ENCODE measurements at places on chromosomes 13 and 19.
A peak's percentile ranks its signal among the peaks of the same experiment; 100 is the strongest.

- DNase-seq = no peak
These were observed 40.8 kb upstream of the RANBP3 start for GRCh38 chr19:6018786-6019185.

GRCh38 chr19:57905258-57905657, 11.1 kb downstream of the ZNF417 start:
- DNase-seq = no peak

DNA sequence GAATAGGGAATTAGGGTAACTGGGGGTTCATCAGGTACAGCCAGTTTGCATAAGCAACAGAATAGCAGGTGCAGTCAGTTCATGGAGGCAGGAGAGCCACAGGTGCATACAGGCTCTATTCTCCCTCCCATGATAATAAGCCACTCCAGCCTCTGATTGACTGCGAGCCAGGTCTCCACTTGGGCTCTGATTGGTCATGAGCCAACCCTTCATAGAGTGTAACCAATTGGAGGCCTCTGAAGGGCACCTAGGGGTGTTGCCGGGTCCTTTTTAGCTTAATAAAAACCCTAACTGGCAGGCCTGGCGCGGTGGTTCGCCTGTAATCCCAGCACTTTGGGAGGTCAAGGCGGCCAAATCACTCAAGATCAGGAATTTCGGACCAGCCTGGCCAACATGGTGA, 8.7 kb upstream of the CKM start:
- DNase-seq = no peak

- no peak for DNase-seq
These were observed 57.4 kb downstream of the TM9SF2 start for GRCh38 chr13:99558570-99559180.

DNA sequence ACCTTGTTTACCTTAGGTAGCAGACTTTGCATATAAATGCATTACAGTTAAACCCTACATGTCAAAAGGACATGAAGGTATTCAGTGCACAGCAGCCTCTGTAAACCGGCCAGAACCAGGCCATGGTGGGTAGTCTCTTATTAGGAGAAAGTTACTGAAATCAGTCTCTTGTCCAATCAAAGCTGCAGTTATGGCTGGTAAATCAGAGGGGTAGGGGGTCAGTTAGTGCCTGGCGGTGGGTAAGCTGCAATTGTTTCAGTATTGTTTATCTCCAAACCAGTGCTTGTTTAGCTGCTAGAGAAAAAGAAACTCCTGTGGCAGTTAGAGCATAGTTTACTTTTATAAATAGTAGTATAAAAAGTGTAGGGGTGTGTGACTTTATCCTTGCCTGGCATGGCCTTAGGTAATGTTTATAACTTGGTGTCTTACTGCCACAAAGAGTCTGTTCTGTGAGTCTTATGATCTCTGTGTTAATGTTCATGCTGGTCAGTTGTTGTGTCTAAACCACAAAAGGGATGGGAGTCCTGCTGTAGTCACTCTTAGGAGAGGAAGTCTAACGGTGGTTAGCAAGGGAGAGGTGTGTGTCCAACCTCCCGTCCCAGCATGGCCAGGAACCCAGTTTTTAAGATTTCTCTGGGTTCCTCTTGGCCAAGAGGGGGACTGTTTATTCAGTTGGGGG, 28.0 kb downstream of the CHST8 start:
- DNase-seq = no peak

DNA sequence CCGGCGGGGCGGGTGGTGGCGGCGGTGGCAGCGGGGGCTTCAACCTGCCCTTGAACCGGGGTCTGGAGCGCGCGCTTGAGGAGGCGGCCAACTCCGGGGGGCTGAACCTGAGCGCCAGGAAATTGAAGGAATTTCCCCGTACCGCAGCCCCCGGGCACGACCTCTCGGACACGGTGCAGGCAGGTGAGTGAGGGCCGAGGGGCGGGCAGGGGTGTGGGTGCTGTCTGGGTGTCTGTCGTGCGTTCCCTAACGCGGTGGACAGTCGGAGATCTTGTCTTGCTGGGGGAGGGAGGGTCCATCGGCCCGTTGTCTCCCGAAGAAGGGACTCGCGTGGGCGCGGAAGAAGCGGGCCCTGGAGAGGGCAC, 533 bp downstream of the LRCH1 start:
- DNase-seq = no peak

DNA sequence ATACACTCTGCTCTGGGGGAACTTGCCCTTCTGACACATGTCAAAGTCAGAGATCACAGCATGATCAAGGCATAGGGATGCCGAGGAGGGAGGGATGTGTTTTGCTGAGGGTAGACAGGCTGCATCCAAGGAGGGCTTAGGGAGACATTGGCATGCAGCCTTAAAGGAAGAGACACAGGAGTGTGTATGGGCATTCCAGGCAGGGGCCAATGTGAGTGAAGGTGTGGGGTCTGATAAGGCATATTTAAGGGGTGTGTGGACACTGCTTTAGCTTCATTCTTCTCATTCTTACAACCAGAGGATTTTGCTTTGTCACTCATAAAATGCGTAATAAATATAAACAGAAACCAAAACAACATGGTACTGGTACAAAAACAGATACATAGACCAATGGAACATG, 193.4 kb downstream of the RGCC start:
- no peak for DNase-seq

DNA sequence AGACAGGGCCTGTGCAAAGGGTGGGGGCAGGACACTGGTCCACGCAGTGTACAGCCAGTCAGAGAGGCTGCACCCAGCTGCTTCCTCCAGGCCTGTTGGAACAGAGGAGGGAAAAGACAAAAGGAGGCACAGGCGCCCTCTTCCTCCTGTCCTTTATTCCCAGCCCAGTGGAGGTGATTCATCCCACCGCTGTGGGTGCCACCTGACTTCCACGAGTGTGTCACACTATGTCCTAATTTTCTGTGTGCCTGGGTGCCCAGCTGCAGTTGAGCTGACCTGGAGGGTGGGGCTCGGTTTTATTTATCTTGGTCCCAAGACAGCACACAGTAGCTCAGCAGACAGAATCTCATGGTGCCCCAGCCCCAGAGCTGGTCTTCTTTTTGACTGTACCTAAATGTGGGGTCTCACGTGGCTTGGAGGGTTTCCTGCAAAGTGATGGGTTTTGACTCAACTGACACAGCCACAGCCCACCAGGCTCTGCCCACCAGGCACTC, 9.0 kb downstream of the EPS15L1 start:
- no peak for DNase-seq

- DNase-seq = no peak
These were observed 51.5 kb upstream of the WDFY2 start for GRCh38 chr13:51532736-51533197.

DNA sequence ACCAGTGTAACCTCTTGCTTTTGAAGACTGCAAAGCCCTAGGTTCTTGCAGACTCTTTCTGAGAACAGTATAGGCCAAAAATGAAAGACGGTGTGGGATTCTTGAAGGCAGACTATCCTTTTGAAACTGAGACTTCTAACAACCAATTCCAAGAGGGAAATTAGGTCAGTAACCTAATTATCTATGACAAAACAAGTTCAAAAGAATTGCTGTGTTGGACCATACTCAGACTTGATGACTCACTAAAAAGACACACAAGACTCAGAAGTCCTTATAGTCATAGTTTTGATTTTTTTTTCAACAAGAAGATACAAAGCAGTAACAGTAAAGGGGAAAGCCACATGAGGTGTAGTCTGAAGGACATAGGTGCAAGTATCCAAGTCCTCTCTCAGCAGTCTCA, 624.0 kb upstream of the GPC6 start:
- DNase-seq = no peak

DNA sequence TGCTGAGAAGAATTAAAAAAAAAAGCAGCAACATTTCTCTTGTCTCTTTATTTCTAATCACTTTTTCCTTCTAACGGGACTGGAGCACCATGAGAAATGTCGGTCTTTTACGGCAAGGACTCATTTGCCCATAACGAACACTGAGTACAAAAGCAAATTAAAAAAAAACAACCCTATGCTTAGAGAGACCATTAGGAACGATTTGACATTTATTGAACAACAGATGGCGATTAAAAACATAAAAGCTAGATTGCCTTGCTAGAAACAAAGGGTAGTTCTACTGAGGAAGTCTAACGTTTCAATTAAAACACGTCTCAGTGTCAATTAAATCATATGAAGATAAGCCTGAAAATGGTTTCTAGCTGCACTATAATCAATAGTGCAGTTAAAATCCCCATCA, 51.1 kb downstream of the OLFM4 start:
- no peak for DNase-seq

- DNase-seq = no peak
These were observed 19.7 kb upstream of the IRGC start for GRCh38 chr19:43695985-43696704.

GRCh38 chr19:48329167-48329891, 4.0 kb downstream of the EMP3 start:
- DNase-seq = no peak

- DNase-seq = peak; percentile 73
These were observed 19.0 kb downstream of the MAN2B1 start for GRCh38 chr19:12647490-12648071.

- no peak for DNase-seq
These were observed 531.9 kb downstream of the OLFM4 start for GRCh38 chr13:53560556-53560955.

- DNase-seq = no peak
These were observed 4.9 kb downstream of the TSSK6 start for GRCh38 chr19:19510432-19510831.

DNA sequence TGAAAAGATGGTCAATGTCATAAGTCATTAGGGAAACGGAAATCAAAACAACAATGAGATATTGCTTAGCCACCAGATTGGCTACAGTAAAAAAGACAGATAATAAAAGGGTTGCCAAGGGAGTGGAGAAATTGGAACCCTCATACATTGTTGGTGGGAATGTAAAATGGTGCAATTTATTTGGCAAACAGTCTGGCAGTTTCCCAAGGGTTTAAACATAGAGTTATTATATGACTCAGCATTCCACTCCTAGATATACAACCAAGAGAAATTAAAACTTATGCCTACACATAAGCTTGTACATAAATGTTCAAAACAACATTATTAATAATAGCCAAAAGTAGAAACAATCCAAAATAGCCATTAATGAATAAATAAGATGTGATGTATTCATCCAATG, 9.9 kb upstream of the ZNF227 start:
- no peak for DNase-seq

- DNase-seq = no peak
These were observed at the start of gene ASPDH for GRCh38 chr19:50513746-50514345. Gene ASPDH (minus strand): TSS chr19:50513913. CDS start chr19:50513823, 90 bp downstream.

GRCh38 chr13:30024125-30024865, 173.9 kb upstream of the UBL3 start:
- no peak for DNase-seq
